ENCODE measurements at places on chromosomes 5 and 9. TPM values are rescaled to one million over a fixed set of nuclear protein-coding genes. Genes with fewer than 3 reads are reported as not detected.

Gene FST
- polyA plus RNA-seq, result 35.4 TPM

Gene MLANA
- polyA plus RNA-seq, result not detected

Gene FOXD4L3
- not detected for polyA plus RNA-seq

Gene FYB1
- polyA plus RNA-seq, result 1.1 TPM

Gene EFNA5
- polyA plus RNA-seq, result 8.5 TPM

Gene NPR3
- polyA plus RNA-seq, result 3.6 TPM

Gene CNTNAP3B
- polyA plus RNA-seq, result 1.1 TPM

Gene SLC34A1
- 0.33 TPM for polyA plus RNA-seq

Gene TMEM171
- polyA plus RNA-seq, result 2.0 TPM

Gene FUT7
- polyA plus RNA-seq, result not detected

Gene CDKN2B-AS1
- polyA plus RNA-seq, result 0.26 TPM

Gene DBH
- 0.32 TPM for polyA plus RNA-seq

Gene SPINK13
- polyA plus RNA-seq, result 3.1 TPM

Gene PCDHGB6
- polyA plus RNA-seq, result 13.1 TPM

Gene HBEGF
- polyA plus RNA-seq, result 7.9 TPM

Gene SNCAIP
- polyA plus RNA-seq, result 11.4 TPM

Gene GPR151
- not detected for polyA plus RNA-seq

Gene MYOZ3
- polyA plus RNA-seq, result 0.83 TPM

Gene FAM81B
- not detected for polyA plus RNA-seq

Gene SPINK7
- polyA plus RNA-seq, result not detected

Gene SLC34A3
- polyA plus RNA-seq, result 4.7 TPM

Gene PCDHA3
- 0.12 TPM for polyA plus RNA-seq

Gene C5orf34
- polyA plus RNA-seq, result 1.9 TPM

Gene ECM2
- 4.0 TPM for polyA plus RNA-seq

Gene DMRT3
- polyA plus RNA-seq, result not detected

Gene CAMK2A
- polyA plus RNA-seq, result 1.2 TPM

Gene FOXD4L4
- polyA plus RNA-seq, result 0.16 TPM

Gene OR13C8
- polyA plus RNA-seq, result not detected

Gene CERCAM
- polyA plus RNA-seq, result 117 TPM

Gene FLT4
- polyA plus RNA-seq, result 1.3 TPM

Gene CDX1
- 46.9 TPM for polyA plus RNA-seq

Gene DPM2
- 61.9 TPM for polyA plus RNA-seq

Gene BAAT
- polyA plus RNA-seq, result 19.8 TPM

Gene ANP32B
- polyA plus RNA-seq, result 64.3 TPM

Gene SNAPC4
- 8.7 TPM for polyA plus RNA-seq

Gene CATSPER3
- 0.59 TPM for polyA plus RNA-seq

Gene LTC4S
- polyA plus RNA-seq, result 3.7 TPM

Gene CORO2A
- 11.7 TPM for polyA plus RNA-seq

Gene ANKRD55
- 0.31 TPM for polyA plus RNA-seq

Gene IL9
- not detected for polyA plus RNA-seq

Gene SLC46A2
- polyA plus RNA-seq, result not detected

Data from hepatocyte (in vitro differentiated cells).